Esophagus mucosa (tissue), 1 donor: ENCODE measurements at places on chromosomes 2 and 18. TPM values are rescaled to one million over a fixed set of nuclear protein-coding genes. Genes with fewer than 3 reads are reported as not detected.

CDKL4 gene
- 0.28 TPM for total RNA-seq

VAMP8 gene
- 264 TPM for total RNA-seq

CCT4 gene
- 109 TPM for total RNA-seq

POMC gene
- total RNA-seq, result 0.44 TPM

CDK15 gene
- total RNA-seq, result 0.12 TPM

DNA sequence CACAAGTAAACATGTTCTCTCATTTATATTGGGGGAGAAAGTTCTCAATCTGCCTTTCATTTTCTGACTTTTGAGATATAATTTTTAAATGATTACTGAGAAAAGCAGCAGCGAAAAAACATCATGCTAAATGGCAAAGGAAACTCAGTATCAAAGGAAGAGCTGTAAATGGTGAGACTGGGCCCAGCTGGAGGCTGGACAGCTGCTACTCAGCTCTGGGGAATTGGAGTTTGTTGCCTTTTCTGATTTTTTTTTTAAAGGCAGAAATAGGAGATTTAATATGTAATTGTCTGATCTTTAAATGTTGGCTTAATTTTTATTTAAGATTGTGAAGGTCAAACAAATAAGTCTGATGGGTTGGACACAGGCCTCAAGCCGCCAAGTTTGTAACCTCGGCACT lies 137.1 kb upstream of the TACR1 start:
- no peak for ATAC-seq

GRCh38 chr18:57834616-57835015 lies 31.5 kb upstream of the ATP8B1 start:
- no peak for ATAC-seq

DNA sequence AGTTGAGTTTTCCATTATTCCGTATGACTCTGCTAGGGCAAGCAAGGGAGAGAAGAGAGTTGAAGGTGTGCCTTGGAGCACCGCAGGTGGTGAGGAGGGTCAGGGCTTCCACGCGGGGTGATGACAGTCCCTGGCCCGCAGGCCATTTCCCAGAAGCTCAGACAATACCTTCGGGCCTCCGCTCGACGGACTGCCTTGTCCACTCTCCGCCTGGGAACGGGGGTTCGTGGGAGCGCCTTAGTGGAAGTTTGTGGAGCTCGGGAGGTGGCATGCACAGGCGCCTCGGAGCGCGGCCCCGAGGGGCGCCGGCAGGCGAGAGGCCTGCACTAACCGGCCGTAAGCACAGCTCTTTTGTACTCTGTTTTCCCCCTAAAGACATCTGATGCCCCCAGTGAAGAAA lies 69.8 kb downstream of the ARHGEF33 start:
- no peak for ATAC-seq

DNA sequence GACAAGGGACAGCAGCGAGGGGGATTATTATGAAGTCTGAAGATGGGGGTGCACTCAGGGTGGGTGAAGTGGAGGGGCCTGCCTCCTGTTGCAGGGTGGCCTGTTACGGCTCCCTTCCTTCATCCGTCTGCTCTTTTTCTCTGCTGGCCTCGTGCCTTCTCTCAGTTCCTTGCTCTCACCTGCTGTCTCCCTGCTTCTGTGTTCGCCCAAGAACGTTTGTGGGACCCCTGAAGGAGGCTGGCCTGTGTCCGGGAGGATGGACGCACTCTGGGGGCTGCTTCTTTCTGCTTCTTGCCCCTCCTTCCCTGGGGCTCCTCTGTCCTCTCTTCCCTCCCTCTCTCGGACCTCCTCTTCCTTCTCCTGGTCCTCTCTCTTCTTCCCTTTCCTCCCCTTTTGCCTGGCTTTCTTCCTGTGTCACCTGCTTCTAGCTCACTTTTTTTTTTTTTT lies 13.8 kb downstream of the MROH2A start:
- ATAC-seq, result no peak

GRCh38 chr2:106332054-106332453 lies 136.2 kb downstream of the RGPD3 start:
- ATAC-seq, result no peak

DNA sequence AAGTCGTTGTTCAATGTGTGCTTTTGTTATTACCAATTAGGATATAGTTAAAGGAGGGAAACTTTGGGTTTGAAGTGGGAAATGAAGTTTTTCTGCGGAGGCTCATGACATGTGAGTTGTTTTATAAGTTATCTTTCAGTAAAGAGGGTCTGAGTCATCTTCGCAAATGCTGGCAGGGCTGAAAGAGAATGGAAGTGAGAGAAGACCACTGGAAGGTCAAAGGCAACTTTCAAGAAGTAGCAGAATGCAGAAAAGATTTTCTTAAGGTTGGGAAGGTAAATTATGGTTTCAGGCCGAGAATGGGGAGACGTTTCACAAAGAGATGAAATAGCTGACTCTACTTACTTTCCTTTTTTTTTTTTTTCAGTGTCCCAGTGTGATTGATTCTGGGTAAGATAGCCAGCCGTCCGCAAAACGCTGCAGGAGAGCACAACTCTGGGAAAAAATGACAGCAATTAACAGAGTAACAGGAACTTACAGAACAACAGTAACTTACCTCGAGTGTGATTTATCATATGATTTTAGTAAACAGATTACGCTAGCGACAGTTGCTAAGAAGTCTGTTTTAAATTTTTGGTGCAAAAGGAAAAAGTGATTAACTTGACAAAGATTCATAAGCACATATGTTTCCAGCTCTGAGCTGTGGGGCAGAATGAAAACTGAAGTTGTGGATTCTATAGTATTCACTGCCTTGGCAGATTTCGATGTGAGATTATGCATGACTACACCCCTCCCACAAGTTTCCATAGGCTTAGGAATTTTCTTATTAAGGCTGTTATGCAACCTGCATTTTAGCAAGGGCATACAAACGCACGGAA lies 46.8 kb upstream of the ACTR3 start:
- peak; percentile 85 for ATAC-seq

GRCh38 chr2:100556746-100557145 lies 6.0 kb upstream of the PDCL3 start:
- no peak for ATAC-seq

- no peak for ATAC-seq
These were observed 45.1 kb upstream of the ZNF396 start for GRCh38 chr18:35422237-35422636.

GRCh38 chr2:120979921-120980320 lies 244.3 kb downstream of the GLI2 start:
- no peak for ATAC-seq

- ATAC-seq, result no peak
These were observed 58.7 kb downstream of the C18orf54 start for GRCh38 chr18:54416436-54416835.

GRCh38 chr2:239821694-239822075 lies 203.5 kb downstream of the NDUFA10 start:
- ATAC-seq, result no peak

GRCh38 chr2:113972766-113973165 lies 82.9 kb downstream of the ACTR3 start:
- no peak for ATAC-seq

DNA sequence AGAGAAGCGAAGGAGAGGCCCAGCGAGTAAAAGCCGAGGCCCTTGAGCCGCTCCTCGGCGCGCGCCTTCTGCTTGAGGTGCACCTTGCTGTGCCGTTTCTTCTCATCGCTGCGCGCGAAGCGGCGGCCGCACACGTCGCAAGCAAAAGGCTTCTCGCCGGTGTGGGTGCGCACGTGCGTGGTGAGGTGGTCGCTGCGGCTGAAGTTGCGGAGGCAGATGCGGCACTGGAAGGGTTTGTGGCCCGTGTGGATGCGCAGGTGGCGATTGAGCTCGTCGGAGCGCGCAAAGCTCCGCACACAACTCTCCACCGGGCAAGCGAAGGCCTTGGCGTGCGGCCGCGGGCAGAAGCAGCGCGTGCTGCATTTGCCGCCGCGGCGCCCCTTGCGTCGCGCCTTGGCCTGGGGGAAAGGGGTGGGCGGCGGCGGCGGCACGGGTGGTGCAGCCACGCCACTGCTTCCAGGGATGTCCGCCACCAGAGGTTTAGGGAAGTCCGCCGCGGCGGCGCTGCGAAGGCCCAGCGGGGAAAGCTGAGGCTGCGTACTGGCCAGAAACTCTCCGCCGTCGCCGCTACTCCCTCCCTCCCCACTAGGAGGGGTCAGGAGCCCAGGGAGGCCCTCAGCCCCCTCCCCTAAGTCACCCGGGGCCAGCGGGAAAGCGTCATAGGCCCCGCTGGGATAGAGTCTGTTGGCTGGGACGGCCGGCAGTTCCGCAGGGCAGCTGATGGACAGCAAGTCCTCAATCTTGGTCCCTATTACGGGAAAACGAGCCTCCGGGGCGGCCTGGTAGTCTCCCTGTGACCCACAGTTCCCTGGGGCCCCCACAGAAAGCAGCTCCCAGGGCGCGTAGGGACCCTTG lies 1.7 kb downstream of the EGR4 start:
- ATAC-seq, result no peak

DNA sequence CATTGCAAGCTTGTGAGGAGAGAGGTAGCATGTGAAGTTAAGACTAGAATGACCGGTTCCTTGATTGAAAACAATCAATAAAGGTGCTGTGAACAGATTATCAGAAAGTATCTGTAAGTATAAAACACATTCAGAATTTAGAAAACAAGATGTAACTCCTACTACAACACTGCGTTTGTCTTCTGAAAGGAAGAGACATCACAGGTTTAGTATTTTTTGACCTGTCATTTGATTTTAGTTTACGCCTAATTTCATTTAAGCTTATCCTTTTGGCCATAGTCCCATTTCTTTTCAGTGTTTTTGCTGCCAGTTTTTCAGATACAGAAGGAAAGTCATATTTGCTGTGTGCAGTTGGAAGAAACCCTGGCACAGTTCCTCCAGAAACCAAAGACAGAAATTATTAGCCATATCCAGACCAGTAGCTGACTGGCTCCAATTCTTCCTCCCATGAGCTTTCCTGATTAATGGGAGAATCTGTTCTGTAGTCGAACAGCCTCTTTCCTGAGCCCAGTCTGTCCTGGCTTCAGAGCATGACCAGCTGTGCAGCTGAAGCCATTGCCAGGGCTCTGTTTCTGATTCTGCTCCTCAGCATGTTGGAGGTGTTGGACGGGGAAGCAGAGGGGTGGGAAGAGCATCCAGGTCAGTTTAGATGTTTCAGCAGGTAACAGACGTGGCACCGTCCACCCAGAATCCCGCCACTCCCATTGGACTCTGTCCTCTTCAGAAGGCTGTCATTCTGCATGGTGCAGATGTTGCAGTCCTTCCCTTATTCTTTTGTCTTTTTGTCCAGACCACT lies 61.0 kb downstream of the CRIM1 start:
- no peak for ATAC-seq

DNA sequence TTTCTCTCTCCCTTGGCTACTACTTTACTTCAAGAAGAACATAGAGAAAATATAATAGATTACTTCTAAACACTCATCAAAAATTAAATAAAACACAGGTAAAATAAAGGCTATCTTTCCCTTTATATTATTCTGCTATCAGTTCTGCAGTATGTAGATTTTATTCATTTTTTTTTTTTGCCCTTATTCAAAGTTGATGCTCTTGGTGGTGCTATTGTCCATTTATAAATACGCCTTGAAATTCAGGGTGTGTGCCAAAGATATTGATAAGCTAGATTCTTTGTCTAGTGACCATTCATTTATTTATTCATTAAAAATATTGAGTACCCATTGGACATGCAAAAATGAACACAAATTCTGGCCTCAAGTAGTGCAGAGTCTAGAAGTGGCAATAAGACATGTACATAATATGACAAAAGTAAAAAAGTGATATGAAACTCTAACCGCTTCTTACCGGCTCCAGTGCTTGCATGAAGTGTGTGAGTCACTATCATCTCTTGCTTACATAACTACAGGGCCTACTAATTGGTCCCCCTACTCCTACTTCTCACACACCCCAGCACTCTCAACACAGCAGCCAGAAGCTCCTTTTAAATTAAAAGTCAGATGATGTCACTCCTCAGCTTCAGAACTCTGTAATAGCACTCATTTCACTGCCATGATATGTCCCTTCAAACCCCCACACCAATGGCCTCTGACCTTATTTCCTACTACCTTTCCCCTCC lies 208.3 kb upstream of the FANCL start:
- ATAC-seq, result no peak

- ATAC-seq, result peak; percentile 73
These were observed 92.7 kb upstream of the KLF7 start for GRCh38 chr2:207258263-207258991.

DNA sequence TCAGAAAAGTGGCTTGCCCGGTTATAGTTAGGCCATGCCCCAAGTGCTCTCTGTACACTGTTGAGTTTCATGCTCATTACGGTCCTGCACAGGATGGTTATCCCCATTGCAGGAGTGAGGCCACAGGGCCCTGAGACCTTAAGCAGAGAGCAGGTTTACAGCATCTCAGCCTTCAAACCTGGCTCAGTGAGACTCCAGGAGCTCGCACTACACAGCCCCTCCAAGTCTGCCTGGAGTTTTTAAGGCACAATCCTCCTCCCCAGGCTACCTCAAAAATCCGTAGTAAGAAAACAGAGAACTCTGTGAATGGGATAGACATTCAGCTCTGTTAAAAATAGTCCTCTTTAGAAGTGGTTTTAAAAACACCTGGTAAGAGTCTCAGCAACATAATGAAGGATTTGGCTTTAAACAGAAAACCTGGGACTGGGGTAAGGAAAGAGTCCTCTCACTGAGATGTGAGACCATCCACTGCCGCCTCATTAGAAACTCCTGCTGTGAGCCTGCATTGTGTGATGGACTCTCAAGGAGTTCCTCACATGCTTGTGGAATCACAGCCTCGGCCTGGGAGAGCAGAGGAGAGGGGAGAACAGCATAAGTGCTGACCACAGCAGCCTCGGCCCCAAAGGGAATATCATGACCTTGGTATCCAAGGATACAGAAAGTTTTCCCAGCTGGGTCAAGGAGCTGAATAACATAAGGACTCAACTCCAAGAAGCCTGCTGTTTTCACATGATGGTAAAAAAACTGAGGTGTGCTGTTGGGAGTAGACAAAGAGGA lies 214.8 kb downstream of the ATAD2B start:
- ATAC-seq, result no peak

- ATAC-seq, result peak; percentile 5
These were observed 146.8 kb downstream of the TGIF1 start for GRCh38 chr18:3596637-3597384.

GRCh38 chr2:218290316-218291261 lies 1.7 kb downstream of the TMBIM1 start:
- ATAC-seq, result no peak

- no peak for ATAC-seq
These were observed 48.9 kb upstream of the SPATS2L start for GRCh38 chr2:200257570-200257969.

- no peak for ATAC-seq
These were observed 2.4 kb downstream of the MEX3C start for GRCh38 chr18:51195086-51195450.

DNA sequence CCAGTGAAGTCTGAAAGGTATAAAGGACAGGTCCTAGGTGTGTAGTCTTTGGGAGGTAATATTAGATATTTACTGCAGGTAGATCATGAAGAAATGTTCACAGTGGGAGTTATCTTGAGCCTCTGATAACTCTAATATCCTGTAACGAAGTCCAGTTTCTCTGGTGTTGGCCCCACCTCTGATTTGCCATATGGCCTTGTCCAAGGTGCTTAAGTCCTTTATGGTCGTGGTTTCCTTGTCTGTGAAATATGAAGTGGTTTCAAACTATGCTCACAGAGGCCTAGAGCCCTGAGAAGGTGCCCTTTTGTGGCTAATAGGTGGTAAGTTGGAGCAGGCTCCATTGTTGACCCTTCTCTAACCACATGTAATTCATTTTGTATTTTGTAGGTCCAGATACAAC lies 190.7 kb downstream of the ICOS start:
- ATAC-seq, result no peak
